ENCODE measurements at places on chromosomes 4 and X.

DNA sequence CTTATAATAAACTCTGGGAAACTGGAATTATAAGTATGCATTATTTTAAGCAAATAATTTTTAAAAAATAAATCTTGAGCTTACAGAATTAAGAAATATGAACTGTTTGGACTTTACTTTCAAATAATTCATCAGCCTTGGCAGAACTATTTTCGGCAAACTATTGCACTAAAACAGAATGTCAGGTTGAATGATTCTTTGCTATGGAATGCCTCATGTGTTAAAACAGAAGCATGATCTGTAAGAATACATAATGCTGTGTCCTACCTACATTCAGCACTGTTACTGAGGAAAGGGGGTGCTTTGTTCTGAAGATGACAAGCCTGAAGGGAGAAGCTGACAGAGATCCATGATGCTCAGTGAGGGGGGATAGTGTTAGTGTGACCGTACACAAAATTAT is 55.6 kb upstream of the EXOC1L start:
- no peak for DNase-seq

DNA sequence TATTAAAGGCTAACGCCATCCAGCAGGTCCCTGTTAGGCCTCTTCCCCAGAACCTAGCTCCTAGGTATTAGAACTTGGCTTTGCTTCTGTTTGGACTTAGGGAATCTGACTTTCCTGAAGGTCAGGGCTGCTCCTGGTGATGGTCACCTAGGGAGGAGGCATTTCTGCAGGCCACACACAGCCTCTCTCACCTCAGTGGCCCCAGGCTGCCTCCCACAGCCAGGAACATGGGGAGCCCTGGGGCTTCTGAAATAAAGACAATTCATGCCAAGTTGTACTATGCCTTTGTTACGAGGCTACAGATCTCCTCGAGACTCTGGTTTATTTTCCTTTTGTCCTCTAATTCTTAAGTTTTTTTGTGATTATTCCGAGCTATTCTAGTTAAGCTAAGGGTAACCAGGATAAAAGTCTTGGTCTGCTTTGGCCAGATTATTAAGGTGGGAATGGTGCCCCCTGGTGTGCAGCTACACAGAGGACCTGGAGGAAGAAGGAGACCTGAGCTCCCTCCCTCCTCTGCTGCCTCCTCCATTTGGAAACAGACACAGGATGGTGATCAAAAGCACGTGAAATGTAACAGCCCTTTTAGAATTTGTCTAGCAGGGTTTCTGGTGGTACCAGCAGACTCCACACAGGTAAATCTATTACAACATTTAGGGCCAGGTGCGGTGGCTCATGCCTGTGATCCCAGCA is 131.0 kb downstream of the DCLK2 start:
- DNase-seq, result peak; percentile 44

DNA sequence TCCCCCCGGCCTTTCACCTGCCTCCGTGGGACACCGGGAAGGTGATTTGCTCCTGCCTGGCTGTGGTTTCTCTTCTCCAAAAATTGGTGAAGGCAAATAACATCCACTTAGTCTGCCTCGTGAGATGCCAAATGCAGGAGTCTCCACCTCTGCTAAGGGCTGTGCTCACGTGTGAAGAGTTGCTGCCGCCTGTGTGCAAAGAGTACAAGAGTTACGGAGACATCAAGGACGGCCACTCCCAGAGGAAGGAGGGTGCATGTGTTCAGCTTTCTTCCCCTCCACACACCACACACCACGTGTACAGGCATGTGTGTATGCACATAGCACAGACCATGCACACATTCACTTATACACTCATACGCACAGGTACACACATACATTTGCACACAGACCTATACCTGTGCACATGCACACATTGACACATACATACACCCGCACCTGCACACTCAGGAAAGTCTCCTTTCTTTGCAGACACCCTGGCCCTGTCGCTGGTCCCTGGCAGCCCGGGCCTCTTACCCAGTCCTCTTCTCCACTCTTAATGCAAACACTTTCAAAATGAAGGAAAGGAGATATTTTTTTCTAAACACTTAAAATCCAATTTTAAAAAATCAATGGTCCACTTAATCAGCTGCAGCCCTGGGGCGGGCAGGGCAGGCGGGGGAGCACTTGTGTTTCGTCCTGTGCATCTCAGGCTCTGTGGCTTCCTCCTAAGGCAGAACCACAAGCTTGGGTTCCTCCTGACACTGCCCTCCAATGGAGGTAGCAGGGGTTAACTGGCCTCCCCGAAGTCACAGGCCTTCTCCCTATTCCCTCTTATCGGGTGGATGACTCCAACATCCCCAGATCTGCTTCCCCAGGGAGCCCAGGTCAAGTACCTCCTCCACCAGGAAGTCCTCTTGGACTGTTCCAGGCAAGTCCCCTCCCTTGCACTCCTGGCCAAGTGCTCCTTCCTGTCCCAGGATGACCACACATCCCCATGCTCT is 103.0 kb downstream of the CPZ start:
- no peak for DNase-seq

GRCh38 chrX:132267392-132267791 is 48.1 kb upstream of the RAP2C start:
- DNase-seq, result no peak

GRCh38 chr4:87932718-87933141 is 42.8 kb upstream of the SPP1 start:
- no peak for DNase-seq

GRCh38 chrX:1451661-1452515 is 821 bp downstream of the ASMTL start:
- no peak for DNase-seq

DNA sequence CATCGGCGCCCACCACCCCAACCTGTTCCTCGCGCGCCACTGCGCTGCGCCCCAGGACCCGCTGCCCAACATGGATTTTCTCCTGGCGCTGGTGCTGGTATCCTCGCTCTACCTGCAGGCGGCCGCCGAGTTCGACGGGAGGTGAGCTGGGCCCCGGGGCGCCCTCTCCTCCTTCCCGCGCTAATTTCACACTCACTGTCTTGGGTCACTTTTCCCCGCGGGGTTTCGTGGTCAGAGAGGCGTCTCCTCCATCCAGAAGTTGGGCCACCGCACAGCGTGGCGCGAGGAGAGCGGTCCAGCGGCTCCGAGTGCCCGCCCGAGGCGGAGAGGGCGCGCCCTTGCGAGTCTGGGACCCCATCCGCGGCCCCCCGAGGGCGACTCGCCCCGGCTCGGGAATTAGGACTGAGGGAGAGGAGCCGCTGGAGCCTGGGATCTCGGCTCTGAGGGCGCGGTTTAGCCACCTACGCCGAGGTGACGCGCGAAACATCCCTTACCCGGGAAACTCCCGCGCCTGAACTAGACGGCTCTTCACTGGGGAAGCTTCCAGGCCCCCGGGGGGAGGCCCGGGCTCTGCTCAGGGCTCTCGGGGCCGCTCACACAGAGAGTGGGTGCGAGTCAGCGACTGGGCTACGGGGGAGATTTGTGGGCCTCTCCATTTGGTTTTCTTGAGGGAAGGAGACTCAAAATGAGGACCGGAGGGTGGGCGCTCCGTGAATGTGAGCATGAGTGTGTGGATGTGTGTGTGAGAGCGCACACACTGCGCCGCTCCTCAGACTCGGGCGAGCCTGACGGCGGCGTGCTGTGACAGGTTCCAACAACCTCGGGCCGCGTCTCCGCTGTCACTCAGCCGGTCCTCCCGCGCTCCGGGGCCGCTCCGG is 551 bp downstream of the NPNT start:
- DNase-seq, result no peak

GRCh38 chrX:49230500-49231232 is 2.5 kb downstream of the CACNA1F start:
- no peak for DNase-seq

DNA sequence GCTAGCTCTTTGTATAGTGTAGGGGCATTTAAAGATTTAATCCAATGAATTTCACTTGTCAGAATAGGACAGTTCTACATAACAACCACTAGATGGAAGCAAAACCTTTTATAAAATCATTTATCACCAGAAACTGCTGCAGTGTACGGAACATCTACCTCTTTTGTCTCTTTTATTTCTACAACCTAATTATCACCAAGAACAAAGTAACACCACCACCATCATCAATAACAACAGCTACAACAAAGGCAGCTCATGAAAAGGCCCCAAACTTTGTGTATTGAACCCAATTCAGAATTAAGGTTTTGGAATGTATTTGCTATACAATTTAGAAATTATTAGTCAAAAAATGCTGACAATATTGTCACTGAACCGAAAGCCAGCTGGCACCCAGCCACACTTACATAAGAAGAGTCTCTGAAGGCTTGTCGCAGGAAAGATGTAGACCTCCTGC is 260.9 kb upstream of the RPS6KA3 start:
- no peak for DNase-seq

DNA sequence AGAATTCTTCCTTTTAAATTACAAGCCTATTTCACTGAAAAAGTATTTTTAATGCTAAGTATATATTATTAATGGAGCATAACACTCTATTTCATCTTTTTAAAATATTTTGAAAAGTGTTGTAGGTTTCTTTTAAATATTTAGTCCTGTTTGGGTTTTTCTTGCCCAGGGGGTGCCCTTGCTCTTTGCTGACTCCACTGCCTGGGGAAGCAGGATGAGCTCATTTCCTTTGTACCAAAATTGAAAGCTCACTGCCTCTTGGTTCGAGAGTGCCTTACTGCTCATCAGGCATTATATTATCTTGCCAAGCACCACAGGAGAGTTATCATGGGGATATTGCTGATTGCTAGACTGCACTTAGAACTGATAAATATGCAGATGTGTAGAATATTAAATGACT is 819.2 kb downstream of the PCDH18 start:
- DNase-seq, result peak; percentile 24

GRCh38 chr4:143023239-143023918 is 161.3 kb upstream of the USP38 start:
- no peak for DNase-seq

DNA sequence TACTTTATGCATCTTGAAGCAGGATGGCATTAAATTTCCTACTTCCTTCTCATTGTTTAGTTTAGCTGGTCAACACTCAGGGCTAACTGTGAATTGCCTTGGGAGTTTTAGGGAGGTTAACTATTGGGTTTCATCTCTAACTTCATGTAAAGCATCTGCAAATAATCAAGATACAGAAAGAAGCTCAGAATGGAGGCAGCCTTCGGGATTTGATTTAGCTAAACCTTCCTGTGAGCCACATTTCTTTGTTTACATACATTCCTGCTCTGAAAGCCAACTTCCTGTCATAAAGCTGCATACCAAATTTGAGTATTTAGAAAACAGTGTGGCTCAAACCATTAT is 131.7 kb upstream of the PCDH18 start:
- peak; percentile 78 for DNase-seq

GRCh38 chrX:104130808-104131207 is 18.5 kb downstream of the ZCCHC18 start:
- no peak for DNase-seq

DNA sequence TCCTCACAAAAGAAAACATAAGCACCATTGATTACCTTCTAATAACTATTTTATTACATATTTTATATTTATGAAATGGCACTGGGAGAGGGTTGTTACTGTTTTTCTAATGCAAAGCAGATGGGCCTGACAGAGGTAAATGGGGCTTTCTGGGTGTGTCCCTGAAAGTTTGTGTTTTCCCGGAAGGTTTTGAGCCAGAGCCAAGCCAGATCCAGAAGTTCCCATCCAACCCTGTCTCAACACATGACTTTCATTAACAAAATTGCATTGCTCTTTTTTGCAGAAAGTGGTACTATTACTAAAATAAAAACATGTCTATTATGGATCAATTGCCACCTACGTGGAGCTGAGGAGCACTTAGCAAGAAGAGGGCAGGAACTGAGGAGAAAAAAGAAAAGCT is 181.3 kb downstream of the RAB28 start:
- DNase-seq, result no peak

DNA sequence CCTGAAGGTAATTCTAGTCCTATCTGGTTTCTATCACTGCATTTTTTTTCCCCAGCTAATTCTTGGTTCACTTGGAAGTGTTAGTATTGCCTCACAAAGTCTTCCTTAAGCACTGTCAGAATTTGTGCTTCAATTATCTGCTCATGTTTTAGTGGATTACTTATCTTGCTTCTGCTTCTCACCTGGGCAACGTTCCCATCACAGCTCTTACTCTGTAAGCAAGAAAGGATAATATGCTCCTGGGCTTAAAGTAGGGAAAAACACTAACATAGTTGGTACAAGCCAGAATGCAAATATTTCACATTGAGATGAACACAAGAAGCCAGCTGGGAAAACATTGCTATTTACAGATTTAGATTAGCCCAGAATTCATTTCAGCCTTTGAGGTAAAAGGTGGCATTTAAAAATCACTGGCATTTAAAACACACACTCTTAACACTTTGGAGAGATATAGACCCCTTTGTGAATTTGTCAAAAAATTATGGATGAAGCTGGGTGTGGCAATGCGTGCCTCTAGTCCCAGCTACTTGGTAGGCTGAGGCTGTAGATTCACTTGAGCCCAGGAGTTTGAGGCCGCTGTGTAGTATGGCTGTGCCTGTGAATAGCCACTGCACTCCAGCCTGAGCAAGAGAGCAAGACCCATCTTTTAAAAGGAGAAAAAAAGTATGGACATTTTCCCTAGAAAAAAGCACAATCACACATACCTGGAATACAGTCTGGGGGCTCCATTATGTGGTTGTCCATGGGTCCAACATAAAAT is 6.6 kb upstream of the PTPN13 start:
- no peak for DNase-seq
